ENCODE measurements at places on chromosomes 5 and 9.

- no peak for DNase-seq
Measured at GRCh38 chr5:40041452-40041851, 616.7 kb upstream of the DAB2 start.

GRCh38 chr5:132472431-132472830 is 18.1 kb downstream of the IRF1 start:
- no peak for DNase-seq

GRCh38 chr9:120878188-120879130 is 1.5 kb upstream of the PHF19 start:
- no peak for DNase-seq

- no peak for DNase-seq
Measured at GRCh38 chr9:128473104-128473503, 17.3 kb downstream of the ODF2 start.

DNA sequence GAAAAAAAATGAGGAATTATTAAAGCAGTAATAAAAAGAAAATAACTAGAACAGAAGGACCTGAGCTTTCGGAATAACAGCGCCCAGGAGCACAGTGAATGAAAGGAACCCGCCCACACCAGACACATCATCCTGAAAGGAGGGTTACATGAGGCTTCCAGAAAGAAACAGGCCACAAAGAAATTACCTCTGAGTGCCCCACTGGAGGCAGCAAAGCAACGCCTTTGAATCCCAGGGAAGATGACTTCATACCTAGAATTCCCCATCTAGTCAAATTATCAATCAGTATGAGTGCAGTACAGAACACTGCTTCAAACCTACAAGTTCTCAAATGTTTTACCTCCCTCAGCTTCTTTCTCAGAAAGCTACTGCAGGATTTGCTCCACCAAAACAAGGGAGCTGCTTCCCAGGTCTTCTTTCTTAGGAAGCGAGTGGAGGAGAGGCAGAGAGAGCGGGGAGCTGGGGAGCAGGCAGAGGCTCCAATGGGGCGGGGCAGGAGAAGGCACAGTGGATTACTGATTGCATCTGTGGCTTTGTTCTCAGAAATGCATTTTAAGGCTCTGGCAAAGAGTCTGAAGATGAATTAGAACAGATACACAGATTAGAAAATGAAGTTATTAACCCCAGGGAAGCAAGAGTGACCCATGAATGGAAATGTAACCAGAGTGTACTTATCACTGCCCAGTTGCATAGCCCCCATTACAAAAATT is 87.1 kb downstream of the SEMA4D start:
- peak; percentile 75 for DNase-seq

DNA sequence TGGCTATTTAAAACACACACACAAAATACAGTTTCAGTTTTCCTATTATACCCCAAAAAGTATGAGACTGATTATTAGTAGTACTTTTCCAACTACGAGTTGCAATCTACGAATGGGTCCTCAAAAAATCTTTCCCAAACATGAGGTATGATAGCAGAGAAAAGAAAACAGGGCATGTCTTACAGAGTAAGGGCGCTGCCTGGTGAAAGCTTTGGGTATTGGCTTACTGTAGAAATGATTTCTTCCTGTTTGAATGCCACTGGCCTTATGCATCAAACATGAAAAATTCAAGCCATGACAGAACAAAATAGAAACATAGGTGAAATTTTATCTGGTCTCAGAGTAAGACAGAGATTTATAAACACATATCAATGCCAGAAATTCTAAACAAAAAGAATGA is 448.0 kb downstream of the SPOCK1 start:
- no peak for DNase-seq

- DNase-seq = no peak
Measured at GRCh38 chr9:126526218-126527108, 87.3 kb upstream of the LMX1B start.

- no peak for DNase-seq
Measured at GRCh38 chr9:136951541-136952320, at the start of gene LCN12. LCN12 (plus strand) TSS chr9:136952273; CDS start chr9:136952328, 55 bp downstream.

GRCh38 chr5:33692980-33693379 is 198.8 kb downstream of the ADAMTS12 start:
- no peak for DNase-seq

DNA sequence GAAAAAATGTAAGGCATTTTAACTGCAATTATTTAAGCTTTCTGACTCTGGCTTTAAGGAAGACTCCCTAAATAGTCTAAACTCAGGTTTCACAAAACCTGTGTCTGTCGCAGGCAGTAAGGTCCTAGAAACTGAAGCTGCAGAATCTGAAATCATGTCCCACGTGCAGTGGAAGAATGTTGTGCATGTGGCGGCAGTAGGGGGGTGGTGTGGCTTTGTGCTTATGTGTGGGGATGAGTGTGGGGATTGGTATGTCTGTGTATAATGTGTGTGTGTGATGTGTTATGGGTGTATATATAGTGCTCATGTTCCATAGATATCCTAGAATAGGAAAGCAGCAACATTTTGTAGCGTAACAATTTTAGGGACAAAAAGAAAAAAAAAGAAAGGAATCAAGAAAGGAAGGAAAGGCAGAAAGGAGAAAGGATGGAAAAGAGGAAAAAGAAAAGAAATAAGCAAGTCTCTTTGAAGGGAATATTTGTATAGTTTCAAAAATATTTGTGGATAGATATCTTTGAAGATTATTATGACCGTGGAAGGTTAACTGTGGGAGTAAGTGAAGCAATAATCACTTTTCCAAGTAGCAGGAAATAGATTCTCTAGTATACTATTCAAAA is 6.6 kb downstream of the ANKDD1B start:
- no peak for DNase-seq

DNA sequence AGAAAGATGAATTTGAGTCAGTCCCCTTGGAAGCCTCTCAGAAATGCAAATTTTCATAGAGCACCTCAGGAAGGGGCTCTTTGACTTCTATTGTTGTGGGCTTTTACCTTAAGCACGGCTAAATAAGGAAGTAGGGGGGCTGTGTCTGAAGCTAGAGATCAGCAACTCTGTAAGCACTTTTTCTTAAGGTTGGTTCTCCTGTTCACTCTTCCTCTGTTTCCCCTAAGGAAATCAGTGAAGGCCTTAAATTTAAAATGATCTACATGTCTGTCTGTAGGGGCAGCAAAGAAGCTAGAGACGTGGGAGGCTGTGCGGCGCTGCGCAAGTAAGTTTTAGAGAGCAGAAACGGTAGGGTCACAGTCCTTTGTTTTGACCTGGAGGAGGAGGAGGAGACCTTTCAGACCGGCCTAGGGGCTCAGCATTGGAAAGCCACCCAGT is 1.2 kb upstream of the CDC14B start:
- DNase-seq = no peak

DNA sequence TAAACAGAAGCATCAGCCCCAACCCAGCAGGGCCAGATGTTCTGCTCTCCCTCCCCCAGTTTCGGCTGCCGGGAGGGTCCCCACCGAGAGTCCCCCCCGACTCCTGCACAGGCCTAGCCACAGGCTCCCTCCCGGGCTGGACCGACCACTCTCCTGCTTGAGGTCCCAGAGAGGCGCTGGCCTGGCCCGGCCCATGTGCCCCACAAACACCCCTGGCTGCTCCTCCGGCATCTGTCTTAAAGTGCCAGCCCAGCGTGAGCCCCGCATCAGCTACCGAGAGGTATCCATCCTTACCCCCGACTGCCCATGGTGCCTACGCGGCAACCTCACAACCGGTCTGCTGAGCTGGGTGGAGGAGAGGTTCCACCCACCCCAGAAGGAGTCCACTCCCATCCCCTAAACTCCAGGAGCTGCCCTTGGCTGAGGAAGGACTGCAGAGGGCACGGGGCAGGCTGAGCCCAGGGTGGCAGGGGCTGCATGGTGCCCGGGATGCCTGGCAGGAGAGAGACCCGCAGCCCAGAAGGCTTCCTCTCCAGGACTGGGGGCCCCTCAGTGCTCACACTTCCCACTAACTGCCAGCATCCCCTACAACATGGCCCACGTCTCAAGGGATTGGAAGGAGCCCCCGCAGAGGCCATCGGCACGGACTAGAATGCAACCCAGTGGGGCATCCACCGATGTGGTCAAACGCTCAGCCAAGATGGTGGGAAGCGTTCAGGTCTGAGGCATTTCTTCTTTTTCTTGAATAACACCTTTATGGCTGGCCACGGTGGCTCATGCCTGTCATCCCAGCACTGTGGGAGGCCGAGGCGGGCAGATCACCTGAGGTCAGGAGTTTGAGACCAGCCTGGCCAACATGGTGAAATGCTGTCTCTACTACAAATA is 15.6 kb upstream of the EGFL7 start:
- DNase-seq = no peak

- DNase-seq = no peak
Measured at GRCh38 chr5:2779459-2779858, 28.0 kb upstream of the IRX2 start.

GRCh38 chr5:154653418-154653763 is 101.8 kb upstream of the LARP1 start:
- no peak for DNase-seq

- no peak for DNase-seq
Measured at GRCh38 chr5:92864591-92864990, 716.4 kb downstream of the NR2F1-AS1 start.

DNA sequence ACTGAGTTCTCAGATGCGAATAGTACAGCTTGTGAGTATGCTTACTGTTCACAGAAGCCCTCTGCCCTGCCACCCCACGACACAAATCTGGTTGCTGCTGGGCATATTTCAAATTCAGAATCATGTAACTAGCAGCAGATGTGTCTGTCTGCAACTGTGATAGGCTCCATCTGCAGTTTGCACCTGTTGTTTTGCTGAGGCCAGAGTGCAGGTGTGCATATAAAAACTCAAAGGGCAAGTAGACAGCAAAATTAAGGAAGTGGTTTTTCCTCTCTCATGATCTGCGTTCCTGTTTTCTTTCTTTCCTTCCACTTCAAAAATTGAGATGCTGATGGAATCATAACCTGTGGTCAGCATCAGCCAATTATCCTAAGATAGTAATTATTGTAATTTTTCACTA is 1000.5 kb downstream of the PTPRD start:
- DNase-seq = peak; percentile 3

DNA sequence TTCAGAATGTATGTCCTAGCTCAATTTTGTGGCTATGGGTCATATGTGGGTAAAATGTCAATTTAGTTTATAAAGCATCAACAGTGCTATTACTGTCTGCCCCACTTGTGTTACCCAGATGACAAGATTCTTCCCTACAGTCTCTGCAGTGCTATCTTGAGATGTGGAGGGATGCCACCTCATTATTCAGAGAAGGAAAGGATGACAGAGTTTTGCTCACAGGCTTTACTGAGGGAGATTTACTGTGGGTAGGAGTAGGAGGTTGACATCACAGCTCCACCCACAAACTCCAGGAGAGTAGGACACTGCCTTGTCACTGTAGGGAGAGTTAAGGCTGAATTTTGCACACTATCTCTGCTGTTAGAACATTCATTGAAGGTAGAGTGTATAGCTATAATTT is 359.3 kb downstream of the HTR1A start:
- DNase-seq = no peak

DNA sequence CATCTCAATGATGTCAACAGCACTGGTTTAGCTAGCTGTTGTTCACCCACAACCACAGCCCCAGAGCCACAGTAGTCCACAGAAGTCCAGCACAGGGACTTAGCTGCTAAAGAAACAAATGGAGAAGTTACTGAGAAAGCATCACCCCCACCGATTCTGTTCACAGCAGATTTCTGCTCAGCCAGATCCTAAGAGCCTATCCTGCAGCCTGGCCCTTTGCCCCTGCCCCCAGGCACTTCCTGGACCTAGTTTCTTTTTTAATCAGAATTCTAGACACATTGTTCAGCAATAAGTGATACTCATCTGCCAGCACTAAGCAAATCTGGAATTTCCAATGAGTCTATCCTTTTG is 7.4 kb downstream of the B4GALT1 start:
- DNase-seq = no peak

DNA sequence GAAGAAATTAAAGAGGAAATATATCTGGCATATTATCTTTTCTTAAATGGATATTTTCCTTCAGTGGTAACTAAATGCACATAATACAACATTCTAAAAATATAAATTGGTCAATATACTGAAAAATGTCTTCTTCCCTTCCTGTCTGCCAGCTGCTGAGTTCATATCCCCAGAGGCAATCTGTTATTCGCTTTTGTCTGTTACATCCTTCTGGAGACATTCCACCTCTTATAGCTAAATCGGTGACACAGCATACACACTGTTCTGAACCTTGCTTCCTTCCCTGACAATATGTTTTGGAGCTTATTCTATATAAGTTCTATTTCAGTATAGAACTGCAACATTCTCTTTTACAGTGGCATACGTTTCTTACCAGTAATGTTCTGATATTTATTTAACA is 147.8 kb downstream of the TENT4A start:
- DNase-seq = no peak

DNA sequence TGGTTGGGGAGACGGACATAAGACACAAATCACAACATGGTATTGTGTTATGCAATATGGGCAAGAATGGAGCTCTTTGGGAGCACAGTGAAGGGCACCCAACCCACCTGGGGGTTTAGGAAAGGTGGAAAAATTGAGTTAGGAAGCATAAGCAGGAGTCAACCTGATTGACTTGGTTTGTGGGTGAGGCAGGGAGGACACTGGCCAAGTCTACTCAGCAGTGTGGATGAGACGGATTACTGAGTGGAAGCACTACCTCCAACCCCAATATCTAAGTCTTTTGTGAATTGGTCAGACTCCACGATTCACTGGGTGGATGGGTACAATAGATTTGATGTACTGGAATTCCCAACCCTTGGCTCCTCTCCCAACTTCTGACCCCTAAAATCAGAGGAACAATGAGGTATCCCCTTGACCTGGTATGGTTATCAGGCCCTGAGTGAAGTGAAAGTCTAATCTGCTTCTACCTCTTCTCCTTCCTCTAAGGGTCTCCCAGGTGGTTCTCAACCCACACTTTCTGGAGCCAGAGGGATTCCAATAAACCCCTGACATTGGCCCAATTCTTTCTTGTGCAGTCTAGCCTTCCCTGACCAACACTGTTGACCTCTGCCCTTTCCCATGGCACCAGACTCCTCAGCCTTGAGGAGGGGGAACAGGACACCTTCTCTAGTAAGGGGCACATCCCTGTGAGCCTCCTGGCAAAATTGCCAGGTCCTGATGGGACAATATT is 5.2 kb downstream of the EGR1 start:
- no peak for DNase-seq

- DNase-seq = no peak
Measured at GRCh38 chr5:122300374-122300773, 11.7 kb upstream of the SNCAIP start.

GRCh38 chr5:38948501-38948900 is 102.7 kb downstream of the OSMR start:
- no peak for DNase-seq

DNA sequence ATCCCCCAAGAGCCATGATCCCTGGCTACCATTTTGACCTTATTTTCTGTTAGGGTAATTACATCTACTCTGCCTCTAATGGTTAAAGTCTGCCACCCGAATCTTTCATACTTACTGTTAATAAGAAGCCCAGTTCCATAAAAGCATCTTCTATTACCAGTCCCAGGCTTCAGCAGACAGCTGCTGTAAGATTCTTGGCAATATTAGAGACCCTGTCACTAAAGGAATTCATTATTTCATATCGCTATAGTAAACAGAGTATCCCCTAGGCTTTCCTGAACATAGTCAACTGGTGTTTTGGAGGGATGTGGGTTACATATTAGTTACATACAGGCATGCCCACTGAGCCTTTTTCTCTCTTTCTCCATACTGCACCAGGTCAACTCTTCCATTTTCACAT is 608.7 kb upstream of the SEMA6A start:
- no peak for DNase-seq

- no peak for DNase-seq
Measured at GRCh38 chr9:125656560-125656959, 50.4 kb downstream of the MAPKAP1 start.

All from GM12878 (cell line).